Activated T-cell treated with anti-CD3 and anti-CD28 coated beads, Interleukin-2, amount 50 U/mL, for 24 hours (primary cell): ENCODE measurements at places on chromosomes 5 and 9.

GRCh38 chr9:114691046-114691955 is 9.3 kb upstream of the TEX48 start:
- DNase-seq: peak; percentile 77

GRCh38 chr5:6362846-6363245 is 15.5 kb downstream of the MED10 start:
- no peak for DNase-seq

DNA sequence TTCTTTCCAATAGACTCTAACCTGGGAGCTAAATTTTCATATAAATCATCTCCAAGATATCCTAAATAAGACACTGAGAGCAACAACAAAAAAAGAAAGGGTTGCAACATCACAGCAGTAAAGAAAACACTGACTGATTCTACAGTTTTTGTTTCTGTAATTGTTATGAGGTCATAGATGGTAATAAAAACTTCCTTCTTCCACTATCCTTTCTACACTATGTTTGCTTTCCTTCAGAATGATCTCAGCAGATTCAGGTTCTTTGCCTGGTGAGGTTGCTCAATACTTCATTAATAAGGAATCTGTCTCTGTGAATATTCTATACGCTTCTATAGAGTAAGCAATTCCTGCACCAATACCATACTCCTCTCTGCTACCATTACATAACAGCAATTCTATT is 835.6 kb upstream of the GRAMD2B start:
- no peak for DNase-seq

- no peak for DNase-seq
Measured at GRCh38 chr5:147869112-147869511, 9.4 kb upstream of the SCGB3A2 start.

- no peak for DNase-seq
Measured at GRCh38 chr5:14507156-14507941, 74.2 kb upstream of the OTULINL start.

- DNase-seq: no peak
Measured at GRCh38 chr5:161299053-161299452, 247.5 kb downstream of the GABRB2 start.

DNA sequence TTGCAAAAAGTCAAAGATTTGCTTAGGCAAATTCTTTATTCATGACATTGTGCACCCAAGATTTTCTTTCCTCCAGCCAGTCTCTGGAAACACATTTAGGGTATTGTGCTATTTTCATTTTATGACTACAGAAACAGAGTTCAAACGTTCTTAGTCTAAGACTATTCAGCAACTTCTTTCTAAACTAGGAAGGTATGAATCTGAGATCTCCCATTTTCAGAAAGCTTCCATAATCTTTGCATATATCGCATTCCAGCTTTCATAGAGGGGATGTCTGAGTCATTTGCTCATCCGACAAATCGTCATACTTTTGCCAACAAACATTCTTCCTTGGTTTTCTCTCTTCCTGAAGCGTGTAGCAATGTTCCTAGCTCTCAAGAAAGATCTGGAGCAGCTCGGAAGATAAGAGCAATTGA is 1.6 kb upstream of the PAPPA start:
- DNase-seq: no peak

GRCh38 chr5:120869831-120870230 is 405.7 kb downstream of the PRR16 start:
- no peak for DNase-seq

DNA sequence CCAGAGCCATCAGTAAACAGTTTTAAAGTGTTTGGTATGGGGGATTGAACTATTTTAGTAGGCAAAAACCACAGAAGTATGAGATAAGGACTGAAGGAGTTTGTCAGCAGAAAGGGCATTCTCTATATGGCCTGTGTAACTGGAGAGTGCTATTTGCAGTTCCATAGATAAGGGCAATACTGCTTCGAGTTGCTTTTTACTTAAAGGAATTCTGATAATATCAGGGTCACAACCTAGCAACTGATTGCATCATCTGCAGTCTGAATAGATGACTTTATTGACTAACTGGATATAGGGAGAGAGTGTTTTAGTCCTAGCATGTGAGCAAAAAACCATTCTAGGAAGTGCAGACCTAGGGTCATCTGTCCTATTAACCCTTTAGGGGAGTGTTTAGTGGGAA is 645.2 kb upstream of the PTPRD start:
- no peak for DNase-seq

DNA sequence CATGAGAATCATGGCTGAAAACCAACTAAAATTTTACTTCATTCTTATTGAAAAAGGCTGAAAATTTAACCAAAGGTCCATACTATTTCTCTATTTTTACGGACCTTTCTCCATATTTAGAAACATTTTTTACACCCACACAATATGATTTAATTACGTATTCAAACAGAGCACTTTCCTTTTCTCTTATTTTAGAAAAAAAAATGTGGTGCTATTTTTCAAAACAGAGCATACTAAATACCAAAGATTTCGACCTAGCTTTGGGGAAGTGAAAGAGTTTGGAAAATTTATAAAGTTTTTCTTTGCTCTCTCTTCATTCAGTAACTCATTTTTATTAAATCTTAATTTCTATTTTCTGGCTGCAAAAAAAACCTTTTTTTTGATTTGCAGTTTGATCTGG is 38.1 kb downstream of the RNF145 start:
- DNase-seq: no peak

GRCh38 chr9:122228568-122229484 is at the start of gene LHX6:
Gene LHX6, minus strand, starts transcription at chr9:122228957. Its CDS starts 217 bp downstream, at chr9:122228740.
- no peak for DNase-seq

DNA sequence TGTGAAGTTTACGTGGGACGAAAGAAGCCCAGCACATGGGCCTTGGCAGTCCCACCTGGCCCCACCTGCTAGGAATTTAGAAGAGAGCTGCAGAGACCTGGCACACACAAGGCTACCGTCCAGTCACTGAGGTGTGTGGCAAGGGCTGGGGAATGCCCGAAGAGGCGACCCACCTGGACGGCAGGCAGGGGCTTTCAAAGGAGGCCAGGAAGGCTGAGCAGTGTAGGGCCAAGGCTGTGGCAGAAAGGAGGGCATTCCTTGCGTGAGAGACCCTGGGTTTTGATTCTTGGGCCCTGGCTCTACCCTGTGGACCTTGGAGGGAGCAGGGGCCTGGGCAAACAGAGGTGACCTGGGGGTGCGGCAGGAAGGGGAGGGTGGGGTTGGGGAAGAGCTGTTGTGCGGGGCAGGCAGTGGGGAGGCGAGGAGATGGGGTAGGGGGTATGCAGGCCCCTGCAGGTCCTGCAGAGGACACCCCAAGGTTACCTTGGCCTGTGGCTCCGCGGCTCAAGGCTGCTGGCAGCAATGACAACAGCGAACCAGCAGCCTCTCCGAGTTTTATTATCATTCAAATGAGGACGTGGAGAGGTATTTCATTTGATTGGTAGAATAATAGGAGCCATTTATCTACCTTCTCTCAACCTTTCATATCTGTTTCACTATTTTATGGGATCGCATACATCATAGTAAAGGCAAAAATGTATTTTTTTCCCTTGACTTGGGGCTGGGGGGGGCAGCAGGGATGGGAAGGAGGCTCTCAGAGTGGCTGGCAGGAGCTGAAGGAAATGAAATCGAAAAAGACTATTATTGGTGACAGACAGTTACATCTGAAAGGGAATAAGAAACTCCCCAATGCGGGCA is 24.8 kb downstream of the TSPAN17 start:
- DNase-seq: no peak

- no peak for DNase-seq
Measured at GRCh38 chr5:14445576-14446290, 135.9 kb upstream of the OTULINL start.
